HT-29 (cell line): ENCODE measurements at places on chromosomes 7 and 10. TPM values are rescaled to one million over a fixed set of nuclear protein-coding genes. Genes with fewer than 3 reads are reported as not detected.

DNA sequence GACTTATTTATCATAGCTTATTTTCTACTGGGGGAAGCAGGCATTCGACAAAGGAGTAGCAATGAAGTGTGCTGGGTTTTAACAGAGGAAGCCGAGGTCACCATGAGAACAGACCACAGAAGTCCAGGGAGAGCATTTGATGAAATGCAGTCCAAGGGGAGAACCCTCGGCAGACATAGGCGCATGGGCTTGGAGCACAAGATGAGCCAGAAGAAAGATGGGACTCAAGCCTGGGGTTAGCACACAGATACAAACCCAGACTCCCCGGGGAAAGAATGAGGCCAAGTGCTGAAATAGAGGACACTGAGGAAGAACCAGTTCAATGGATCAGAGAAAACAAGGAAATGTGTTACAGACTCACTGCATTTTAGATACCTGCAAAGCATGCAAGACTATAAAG, 209.5 kb downstream of the FAM107B start:
- DNase-seq = no peak

DNA sequence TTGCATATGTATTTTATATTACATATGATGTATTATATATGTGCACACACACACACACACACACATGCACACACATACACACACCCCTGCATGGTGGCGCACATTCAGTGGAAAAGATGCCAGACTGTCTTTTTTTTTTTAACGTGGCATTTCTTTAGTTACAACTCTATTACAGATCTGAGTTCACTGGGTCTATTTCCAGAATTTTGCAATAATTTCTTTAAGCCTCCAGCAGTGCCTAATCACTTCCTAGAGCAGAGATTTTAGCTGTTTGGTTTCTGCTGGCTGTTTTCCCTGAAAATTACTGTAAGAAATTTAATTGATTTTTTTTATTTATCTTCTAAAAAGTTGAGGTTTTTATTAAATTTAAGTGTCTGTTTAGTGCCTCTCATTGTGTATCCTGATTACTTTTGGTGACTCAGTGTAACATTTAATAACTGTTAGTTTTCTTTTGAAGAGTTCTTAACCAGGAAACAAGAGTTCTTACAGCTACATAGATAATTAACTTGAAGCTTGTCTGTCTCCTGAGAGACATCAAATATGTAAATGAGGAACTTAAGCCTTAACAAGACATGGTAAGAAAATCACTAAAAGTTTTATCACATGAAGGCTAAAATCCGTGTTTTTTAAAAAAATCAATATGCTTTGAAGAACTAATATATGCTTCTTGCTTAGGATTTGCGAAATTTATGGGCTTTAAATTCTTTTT, 232.0 kb downstream of the MDFIC start:
- no peak for DNase-seq

DNA sequence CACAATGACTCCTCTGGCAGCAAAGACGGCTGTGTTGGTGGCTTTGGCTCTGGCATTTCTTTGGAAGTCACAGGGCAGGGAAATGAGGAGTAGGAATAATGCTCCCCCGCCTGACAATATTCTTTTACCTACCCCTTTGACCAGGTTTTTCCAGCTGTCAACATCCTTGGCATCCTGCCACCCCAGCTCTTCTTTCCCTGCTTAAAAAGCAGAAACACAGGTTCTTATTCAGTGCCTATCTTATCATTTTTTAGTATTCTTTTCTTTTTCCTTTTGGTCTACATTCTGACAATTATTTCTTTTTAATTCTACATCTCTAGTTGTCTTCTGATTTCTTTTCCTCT, 97.7 kb downstream of the CREB5 start:
- DNase-seq = no peak

- DNase-seq = no peak
Observed at GRCh38 chr10:11616021-11616420, 4.6 kb upstream of the USP6NL start.

- DNase-seq = no peak
Observed at GRCh38 chr7:68432585-68432984, 1165.7 kb upstream of the AUTS2 start.

DNA sequence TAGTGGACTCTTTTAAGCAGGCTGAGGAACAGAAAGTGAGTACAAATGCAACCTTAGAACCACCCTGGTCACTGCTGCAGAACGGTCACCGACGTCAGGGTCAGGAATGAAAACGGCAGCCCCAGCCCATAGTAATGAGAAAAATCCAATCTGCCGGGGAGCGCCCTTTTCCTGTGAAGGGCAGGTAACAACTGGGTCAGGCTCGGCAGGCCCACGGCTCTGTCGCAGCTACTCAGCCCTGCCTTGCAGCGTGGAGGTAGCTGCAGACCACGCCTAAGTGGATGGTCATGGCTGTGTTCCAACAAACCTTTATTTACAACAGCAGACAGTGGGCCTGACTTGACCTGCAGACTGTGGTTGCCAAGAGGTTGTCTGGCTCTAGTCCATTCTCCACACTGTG, 563.2 kb downstream of the DNAJB6 start:
- DNase-seq = no peak

DNA sequence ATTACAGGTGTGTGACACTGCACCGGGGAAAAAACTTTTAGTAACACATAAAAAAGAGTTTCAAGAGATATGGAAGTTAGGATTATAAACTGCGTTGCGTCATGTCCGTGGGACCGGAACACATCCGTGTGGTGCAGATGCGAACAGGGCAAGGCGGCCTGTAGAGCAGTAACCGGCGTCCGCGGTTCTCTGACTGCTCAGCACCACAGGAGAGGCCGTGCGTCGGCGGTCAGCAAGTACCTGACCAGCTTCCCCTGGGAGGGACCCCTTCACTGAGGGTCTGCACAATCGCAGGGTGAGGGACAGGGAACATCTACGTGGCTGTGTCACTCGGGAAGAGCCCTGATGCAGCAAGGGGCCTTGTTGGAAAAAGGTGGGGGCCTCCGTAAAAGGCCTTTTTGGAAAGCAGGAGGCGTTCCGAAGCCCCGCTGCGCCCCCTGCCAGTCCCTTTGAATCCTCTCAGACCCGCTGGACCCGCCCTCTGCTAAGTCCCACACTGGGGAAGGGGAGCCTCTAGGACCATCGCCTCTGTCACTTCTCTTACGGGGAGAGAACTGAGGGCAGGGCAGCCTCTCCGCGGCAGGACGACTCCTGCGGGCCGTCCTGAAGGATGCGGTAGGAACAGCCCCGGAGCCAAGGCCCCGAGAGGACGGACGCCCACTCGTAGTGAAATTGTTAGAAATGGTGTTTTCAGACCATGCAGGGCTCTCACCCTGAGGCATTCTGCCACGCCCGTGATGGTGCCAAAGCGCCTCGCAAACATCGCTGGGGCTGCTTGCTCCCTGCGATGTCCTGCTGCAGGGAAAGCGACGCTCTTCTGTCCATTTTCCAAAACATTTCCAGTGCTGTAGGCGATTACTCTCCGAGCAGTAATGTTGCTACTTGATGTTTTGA, 771.6 kb upstream of the COBL start:
- DNase-seq = no peak

DNA sequence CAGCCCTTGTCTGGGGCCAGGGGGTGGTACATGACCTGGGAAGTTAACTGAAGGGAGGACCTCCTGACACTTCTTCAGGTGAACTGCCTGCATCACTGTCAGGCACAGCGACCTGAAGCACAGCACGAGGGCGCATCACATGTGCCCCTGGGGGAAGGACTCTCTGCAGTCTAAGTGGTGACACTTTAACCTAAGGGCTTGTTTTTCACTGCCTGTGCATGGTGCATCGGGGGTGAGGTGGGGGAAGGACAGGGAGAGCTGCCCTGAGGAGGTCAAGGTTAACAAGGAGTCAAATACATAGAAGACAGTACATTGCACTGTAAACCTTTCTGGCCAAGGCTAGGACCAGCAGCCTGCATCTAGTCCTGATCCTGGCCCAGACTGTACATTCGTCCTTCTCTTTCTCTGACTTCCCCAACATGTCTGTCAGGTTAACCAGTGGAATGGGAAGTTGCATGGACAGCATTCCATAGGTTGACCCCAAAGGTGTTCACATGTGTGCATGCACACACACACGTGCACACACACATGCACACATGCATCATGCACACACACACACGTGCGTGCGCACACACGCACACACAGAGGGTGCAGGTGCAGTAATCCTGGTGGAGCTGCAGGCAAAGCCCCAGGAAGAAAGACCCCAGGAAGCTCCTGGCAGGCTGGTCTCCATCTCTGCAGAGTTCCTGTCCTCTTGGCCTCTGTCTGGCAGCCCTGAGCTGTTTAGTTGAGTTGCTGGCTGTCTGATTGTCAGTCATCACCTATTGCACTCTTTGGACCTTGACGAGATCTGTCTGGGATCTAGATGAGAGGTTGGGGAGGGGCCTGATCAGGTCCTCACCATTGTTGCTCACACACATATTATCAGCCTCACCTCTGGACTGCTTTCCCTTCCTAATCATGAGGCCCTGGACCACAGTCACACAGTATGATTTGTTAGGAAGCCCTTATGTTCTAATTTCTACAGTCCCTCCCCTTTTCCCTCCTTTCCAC, 37.8 kb downstream of the WDFY4 start:
- no peak for DNase-seq

DNA sequence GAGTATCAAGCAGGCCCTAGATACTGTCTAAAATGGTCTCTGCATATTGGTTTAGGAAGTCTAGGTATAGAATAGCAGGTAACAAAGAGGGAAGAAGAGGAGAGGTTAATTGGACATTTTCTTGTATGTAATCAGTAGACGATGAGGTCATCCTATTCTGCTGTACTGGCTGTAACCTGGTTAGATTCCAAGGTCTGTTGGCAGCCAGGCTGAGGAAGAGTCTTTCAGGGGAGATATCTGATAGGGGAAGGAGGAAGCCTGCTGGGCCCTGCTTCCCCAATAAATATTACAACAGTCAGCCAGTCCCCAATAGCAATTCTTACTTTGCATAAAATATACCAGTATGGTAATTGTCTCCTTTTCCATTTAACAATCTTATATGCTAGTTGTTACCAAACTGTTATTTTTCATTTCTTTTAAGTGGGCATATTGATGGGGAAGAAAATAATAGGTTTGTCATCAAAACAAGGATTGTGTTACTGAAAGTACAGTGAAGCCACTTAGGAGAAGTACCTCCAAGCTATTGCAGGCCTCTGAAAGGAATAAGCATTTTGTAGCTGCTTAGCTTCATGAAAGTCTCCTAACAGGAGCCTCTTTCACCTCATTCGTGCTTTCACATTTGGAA, 186.4 kb downstream of the LRRC4 start:
- DNase-seq = no peak

Gene LAMB1
- 29.4 and 46.6 TPM in 2 replicates for total RNA-seq

Gene SPDYE2
- not detected in 2 replicates for total RNA-seq

Gene ZNF365
- not detected in 2 replicates for total RNA-seq

Gene GRID2IP
- not detected in 2 replicates for total RNA-seq

Gene MMP21
- total RNA-seq = not detected in 2 replicates

Gene DENND11
- total RNA-seq = 19.6 and 20.4 TPM in 2 replicates

Gene LRRN3
- total RNA-seq = not detected in 2 replicates

Gene LRRC18
- not detected in 2 replicates for total RNA-seq

Gene IL2RA
- not detected in 2 replicates for total RNA-seq
